ENCODE measurements at places on chromosomes 5 and 9.

GRCh38 chr5:80230269-80230992 lies 25.4 kb downstream of the SERINC5 start:
- DNase-seq: no peak

DNA sequence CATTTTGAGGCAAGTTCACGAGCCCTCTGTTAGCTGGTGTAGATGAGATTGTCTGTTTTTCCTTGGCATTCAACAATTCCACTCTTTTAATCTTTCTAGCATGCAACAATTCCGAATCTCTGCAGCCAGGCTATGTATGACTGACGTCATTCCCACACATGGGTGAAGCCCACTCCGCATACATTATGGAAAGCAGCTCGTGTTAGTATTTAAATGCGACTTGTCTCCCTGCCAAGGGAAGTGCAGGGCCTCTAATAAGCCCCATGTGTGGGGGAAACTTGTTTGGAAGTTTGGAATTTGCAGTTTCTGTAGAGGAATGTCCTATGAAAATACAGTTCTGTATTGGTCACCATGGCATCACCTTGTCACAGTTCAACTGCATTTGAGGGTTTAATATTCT lies 146.0 kb upstream of the FBXL7 start:
- DNase-seq: no peak

GRCh38 chr5:88944751-88945531 lies 62.0 kb upstream of the MEF2C start:
- DNase-seq: no peak

GRCh38 chr5:148794275-148794674 lies 32.1 kb upstream of the ADRB2 start:
- DNase-seq: no peak

DNA sequence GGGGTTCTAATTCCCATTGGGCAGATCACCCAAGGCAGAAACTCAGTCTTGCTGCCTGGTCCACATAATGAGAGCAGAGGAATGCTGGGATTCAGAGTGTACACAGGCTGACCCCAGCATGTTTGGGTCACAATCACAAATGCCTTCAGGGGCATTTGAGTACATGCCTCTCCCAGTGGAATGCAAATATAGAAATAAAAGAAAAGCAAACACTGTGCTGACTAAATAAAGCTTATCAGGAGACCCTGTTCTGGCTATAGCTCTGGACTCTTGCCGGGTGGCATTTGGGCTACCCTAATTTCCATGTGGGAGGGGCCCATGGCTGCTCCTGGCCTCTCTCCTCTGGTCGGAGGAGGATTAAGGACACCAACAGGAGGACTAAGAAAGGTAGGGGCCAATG lies 121.4 kb downstream of the DOCK8 start:
- DNase-seq: no peak

DNA sequence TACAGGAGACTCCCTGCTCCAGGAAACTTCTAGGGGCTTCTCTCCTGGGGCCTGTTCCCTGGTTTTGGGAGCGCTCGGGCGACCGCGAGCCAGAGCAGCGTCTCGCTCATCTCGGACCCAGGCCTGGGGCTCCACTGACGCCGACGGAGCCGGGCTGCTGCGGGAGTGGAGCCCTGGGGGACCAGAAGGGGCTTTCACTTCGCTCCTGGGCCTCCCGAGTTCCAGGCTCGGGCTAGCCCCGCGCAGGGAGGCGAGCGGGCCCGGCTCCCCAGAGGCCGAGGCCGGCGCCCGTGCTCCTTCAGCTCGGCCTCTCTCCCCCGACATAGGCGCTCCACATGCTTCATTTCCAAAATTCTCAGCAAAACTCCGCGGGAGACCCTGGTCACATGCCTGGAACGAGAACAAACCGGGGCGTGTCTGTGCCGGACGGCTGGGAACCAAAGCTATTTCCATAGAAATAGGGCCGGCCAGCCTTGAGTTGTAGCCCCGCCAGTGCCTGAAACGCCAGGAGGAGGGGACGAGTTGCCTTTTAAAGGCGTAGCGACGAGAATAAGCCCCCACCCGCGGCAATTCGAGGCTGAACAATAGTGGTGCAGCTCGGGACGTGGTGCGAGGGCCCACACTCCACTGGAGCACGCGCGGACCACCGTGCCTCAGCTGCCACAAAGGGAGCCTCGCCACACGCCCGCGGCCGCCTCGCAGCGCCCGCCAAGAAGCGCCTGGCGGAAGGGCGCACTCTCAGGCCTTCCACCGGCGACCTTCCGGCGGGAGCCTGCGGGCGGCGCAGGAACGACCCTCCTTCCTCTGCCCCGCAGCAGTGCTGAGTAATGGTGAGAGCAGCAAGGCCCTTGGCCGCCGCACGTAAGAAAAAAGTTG lies 1.1 kb upstream of the G3BP1 start:
- no peak for DNase-seq

DNA sequence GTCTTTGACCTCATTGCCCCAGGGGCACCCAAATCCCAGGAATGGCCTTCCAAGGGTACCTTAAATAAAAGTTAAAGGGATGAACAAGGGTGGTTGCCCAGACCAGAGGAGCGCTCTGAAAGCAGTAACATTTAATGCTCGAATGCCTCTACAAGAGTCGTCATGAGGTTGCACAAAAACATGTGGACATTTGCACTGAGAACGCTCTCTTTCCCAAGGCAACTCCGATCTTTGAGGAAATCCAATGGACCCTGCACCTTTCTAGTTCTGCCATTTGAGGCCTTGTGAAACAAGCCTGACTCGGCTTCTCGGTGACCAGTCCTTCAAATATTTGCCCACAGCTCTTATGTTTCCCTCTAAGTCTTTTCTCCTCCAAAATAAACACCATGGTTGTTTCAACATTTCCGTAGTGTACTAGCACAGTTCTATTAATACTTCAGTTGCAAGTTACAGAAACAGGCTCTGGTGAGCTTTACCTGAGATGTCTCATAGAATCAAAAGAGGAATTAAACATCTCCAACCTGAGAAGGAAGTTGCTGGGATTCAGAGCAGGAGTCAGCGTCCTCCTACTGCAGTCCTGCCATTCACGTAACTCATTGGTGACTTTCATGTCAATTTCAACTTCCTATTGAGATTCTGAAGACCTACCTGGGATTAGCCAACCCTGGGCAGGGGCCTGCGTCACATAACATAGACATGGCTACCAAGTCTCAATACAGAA lies 168.8 kb upstream of the RAI14 start:
- no peak for DNase-seq

DNA sequence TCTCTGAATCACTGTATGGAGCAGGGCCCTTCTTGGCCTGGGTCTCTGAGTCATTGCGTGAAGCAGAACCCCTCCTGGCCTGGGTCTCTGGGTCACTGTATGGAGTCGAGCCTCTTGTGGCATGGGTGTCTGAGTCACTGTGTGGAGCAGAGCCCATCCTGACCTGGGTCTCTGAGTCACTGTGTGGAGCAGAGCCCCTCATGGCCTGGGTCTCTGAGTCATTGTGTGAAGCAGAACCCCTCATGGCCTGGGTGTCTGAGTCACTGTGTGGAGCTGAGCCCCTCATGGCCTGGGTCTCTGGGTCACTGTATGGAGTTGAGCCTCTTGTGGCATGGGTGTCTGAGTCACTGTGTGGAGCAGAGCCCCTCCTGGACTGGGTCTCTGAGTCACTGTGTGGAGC lies 94.0 kb upstream of the RAPGEF1 start:
- DNase-seq: no peak

GRCh38 chr5:137071931-137072330 lies 427.2 kb downstream of the SPOCK1 start:
- DNase-seq: no peak

- no peak for DNase-seq
Measured at GRCh38 chr9:107874137-107874536, 384.6 kb upstream of the KLF4 start.

DNA sequence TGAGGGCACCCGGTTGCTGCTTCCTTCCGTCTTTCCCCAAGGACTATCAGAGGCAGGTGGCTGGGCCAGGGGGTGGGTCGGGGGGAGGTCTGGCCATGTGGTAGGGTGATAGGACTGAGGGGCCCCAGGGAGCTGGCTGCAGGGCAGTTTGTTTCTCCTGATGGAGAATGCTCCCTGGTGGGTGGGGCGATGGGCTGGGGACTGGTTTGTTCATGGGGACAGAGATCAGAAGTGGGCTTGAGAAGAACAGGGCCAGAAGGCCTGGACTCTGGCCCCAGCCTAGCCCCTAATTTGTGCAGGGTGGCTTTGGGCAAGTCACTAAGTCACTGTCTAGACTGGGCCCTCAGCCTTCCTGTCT lies 117.4 kb downstream of the RGS3 start:
- DNase-seq: no peak

- no peak for DNase-seq
Measured at GRCh38 chr5:153654504-153655200, 164.2 kb downstream of the GRIA1 start.

DNA sequence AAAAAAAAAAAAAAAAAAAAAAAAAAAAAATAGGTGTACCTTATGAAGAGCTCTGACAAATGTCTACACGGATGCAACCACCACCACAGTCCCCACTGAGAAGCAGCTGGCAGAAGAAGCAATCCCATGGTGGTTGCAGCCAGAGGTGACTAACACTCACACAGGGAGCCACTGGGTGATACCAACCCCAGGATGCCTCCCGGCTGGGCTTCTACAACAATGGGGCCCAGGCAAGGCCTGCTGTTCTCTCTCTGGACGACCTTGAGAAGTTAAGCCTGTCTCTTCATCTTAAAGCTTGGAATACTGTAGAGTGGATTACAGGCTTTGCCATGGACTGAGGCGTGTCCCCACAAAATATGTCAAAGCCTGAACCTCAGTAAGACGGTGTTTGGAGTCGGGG lies 104.1 kb downstream of the ROR2 start:
- no peak for DNase-seq

DNA sequence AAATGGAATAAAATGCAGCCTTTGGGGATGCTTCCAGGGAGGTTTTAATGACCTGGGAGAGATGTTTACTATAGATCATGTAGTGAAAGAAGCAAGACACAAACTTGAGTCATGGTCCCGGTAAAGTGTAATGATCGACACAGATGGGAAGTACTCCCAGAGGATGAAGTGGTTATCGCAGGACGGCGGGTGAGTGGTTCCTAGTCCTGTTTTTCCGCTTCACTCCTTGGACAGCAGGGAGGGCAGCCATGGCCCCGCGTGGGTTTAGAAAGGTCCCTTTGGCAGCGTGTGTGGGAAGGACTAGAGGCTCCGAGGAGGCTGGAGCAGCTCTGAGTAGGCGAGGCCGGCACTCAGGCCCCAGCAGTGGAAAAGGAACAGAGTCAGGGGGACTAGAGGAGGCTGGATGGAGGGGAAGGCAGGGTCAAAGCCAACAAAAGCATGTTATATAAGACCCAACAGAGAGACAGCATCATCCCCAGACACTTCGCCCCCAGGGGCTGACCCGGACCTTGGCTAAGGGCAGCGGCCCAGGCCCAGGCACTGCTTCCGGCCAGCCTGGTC lies 49.2 kb upstream of the STXBP1 start:
- no peak for DNase-seq

DNA sequence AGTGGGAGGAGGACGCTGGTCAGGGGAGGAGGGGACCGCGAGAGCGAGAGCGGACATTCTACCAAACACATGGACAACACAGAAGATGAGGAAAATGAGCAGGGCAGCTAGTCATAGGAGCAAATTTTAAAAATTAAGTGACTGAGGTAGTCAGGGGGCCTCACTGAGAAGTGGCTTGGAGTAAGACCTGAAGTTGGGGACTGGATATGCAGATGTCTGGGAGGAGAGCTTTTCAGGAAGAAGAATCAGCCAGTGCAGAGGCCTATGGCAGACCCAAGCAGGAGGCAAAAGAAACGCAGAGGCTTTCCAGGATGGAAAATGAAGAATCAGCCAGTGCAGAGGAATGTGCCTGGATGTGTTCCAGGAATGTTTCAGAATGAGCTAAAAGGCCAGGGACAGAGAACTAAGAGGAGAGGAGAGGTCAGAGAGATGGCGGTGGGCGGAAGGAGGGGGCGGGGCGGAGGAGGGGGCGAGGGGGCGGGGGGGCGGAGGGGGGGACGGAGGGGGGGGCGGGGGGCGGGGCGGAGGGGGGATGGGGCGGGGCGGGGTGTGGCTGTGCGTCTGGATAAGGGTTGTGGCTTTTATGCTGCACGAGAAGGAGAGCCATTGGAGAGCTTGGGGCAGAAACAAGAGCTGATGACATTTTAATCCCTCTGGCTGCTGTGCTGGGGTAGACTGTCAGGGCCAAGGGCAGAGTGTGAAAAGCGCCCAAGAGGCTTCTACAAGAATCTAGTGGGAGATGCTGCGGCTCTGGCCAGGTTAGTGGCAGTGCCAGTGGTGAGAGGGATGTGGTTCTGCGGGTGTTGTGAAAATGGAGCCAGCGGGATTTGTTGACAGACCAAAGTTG lies 129.6 kb downstream of the KCNIP1 start:
- no peak for DNase-seq

DNA sequence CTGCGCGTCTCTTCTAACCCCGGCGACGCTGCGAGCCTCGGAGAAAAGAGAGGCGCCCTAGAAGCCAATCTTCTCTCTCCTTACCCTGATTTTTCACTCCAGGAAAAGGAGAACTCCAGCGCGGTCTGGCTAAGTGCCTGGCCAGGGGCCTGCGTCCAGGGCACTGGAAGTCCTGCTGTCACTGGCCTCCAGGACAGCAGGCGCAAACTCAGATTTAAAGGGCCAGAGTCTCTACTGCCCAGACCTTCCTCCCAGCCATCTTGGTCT lies 553 bp upstream of the FOXB2 start:
- no peak for DNase-seq

DNA sequence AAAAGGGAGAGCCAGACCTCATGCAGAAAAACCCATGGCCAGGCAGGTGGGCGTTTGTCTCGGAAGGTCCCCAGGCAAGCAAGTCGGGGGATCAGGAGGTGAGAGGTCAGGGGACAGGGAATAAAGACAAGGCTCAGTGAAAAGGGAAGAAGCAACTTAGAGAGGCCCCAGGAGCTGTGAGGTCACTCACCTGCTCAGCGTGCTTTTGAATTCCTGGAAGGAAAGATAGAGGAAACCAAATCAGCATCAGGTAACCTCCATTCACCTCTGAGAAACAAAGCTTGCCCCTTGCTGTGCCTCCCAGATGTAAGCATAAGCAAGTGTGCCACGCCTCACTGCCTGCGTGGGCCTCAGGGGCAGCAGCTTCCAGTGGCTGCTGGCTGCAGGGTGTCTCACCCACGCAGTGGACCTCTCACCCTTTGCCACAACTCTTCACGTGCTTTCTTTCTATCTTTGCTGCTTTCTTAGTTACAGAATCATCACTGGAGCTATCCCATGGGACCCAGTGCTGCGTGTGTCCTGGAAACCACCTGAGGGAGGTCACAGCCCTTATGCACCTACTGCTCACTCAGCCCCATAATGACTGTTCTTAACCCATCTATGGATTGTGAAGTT lies 6.0 kb downstream of the TRIM7 start:
- no peak for DNase-seq

DNA sequence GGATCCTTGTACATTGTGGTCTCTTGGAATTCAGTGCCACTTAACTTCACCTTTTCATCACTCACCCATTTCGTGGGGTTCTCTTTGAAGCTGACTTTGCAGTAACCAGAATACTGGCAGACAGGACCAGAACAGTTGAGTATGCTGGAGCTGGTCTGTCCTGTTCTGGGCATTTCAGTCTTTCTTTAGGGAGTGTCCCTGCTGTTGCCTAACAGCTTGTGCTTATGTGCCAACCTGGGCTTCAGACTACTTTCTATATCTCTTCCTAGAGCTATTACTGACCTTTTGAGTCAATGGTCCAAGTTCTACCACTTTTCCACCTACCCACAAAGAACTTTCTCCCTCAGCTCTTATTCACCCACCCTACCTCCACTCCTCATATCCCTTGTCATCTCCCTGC lies 10.0 kb upstream of the INSL6 start:
- no peak for DNase-seq

All from T-helper 1 cell (primary cell).